ENCODE measurements at places on chromosomes 6 and 20.

GRCh38 chr6:71490876-71491275 is 202.3 kb downstream of the OGFRL1 start:
- DNase-seq, result no peak

GRCh38 chr6:39496915-39497314 is 174.4 kb upstream of the KCNK16 start:
- peak; percentile 76 for DNase-seq

- DNase-seq, result no peak
Observed at GRCh38 chr20:49237531-49237930, 18.3 kb downstream of the DDX27 start.

- DNase-seq, result no peak
Observed at GRCh38 chr20:31972471-31973021, 4.6 kb downstream of the XKR7 start.
